ENCODE measurements at places on chromosomes 6 and 20.

- no peak for DNase-seq
Observed at GRCh38 chr6:4714961-4715501, 61.2 kb upstream of the CDYL start.

DNA sequence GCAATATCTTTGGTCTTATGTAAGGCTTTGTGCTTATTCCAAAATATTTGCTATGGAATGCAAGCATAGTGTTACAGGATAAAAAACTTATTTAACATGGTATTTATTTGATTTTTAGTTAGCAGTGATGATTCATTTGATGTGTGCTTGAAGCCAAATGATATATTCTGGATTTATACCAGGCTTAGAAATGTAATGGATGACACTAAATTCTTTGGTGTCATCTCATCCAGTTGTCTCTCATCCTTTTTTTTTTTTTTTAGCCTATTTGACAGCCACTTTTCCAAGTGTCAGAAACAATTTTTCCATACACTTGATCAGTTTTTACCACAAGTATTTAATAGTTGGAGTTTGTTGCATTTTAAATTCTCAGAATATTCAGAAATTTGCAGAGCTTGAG lies 515.3 kb downstream of the CDKAL1 start:
- no peak for DNase-seq

- DNase-seq = no peak
Observed at GRCh38 chr20:61114493-61115175, 137.4 kb upstream of the CDH4 start.

- DNase-seq = no peak
Observed at GRCh38 chr6:53418288-53418687, 69.5 kb upstream of the ELOVL5 start.

All from activated effector memory CD4-positive, alpha-beta T cell treated with Interleukin-2 at 50 U/mL for 16 hours (primary cell).